Midbrain (tissue), 1 donor: ENCODE measurements at places on chromosomes 5 and 9.

DNA sequence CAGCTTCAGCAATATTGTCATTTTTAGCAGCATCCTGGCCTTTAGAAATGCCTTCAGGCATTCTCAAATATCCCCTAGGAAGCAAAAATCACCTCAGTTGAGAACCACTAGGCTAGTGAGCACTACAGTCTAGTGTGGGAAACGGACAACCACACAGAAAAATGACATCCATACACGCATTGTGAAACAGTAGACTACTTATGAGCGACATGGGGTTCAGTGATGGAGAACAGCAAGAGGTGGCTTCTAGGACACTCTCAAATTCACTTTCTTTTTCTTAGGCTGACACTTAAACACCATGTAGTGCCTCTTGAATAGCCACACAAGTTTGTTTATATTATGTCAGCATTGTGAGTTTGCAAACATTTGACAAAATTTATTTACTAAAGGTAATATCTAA is 203.0 kb downstream of the KDM4C start:
- no peak for DNase-seq

- DNase-seq: no peak
These were observed 20.2 kb upstream of the TJP2 start for GRCh38 chr9:69153707-69154521.

- DNase-seq: no peak
These were observed 73.3 kb upstream of the IFNK start for GRCh38 chr9:27450752-27451151.

- no peak for DNase-seq
These were observed 16.0 kb upstream of the TMEM171 start for GRCh38 chr5:73104326-73104725.

DNA sequence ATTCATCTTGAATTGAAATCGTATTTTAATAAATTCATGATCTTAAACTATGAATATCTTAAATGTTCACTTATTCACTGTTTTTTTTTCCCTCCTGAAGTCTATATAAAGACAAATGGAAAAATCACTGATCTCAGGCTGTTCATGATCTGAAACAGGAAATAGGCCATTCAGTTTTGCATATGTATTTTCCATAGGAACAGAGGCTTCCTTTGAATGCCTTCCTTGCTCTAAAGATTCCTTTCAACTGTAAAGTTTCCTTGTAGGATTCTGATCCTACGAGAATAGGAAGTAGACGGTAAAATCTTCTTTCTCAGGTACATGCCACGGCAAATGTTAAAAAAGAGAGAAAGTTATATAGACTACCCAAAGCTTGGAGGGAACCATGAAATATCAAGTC is 194.4 kb upstream of the PPP1R2B start:
- DNase-seq: no peak

- DNase-seq: no peak
These were observed 68.4 kb upstream of the NR3C1 start for GRCh38 chr5:143471666-143472464.

GRCh38 chr5:82564963-82565362 is 286.8 kb upstream of the RPS23 start:
- DNase-seq: no peak

- DNase-seq: no peak
These were observed 106.7 kb downstream of the ZNF462 start for GRCh38 chr9:106969696-106970095.

DNA sequence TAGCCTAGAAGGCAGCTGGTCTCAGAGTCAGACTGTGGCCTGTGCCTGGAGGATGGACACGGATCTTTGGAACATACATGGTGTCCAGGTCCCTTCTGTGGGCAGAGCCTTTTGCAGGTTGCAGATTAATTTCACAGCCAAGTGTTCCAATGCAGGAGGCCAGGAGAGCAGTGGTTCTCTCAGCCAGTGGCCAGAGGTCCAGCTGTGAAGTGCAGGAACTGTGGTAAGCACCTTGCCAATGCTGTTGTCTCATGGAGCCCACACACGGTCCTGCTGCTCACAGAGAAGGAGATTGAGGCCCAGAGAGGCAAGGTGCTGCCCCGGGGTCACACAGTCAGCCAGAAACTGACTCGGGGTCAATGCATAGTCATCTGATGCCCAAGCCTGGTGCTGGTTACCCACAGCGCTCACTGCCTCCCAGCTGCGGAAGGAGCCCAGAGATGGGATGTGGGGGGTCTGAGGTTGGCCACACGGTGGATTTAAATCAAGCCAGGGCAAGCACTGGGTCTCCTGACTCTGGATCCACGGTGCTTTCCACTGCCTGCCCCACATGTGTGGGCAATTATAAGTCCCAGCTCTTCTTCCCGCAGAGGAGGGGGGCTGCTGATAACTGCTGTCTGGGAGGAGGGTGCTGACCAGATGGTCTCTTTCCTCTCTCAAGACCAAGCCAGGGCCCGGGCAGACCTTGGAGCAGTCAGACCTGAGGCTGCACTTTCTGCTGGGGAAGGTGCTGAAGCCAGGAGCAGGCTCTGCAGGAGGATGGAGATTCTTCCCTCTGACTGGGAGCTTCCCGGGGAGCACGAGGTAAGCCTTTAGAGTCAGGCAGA is 2.8 kb downstream of the PDGFRB start:
- DNase-seq: no peak

GRCh38 chr5:89313804-89314588 is 431.0 kb upstream of the MEF2C start:
- no peak for DNase-seq
